SHP77 treated with DMSO at 0.1 percent for 48 hours (cell line): ENCODE measurements at places on chromosomes 16 and 17.

GRCh38 chr16:59601452-59601851, 867.3 kb upstream of the GOT2 start:
- no peak for DNase-seq

GRCh38 chr17:10798910-10799309, 5.0 kb downstream of the TMEM238L start:
- no peak for DNase-seq

- DNase-seq: no peak
Observed at GRCh38 chr16:11725457-11725856, 17.2 kb downstream of the TXNDC11 start.

GRCh38 chr16:86797700-86798099, 219.4 kb downstream of the FOXL1 start:
- no peak for DNase-seq

- no peak for DNase-seq
Observed at GRCh38 chr17:12530161-12530560, 135.5 kb upstream of the MYOCD start.

GRCh38 chr16:67228905-67229304, 2.0 kb downstream of the TMEM208 start:
- no peak for DNase-seq

DNA sequence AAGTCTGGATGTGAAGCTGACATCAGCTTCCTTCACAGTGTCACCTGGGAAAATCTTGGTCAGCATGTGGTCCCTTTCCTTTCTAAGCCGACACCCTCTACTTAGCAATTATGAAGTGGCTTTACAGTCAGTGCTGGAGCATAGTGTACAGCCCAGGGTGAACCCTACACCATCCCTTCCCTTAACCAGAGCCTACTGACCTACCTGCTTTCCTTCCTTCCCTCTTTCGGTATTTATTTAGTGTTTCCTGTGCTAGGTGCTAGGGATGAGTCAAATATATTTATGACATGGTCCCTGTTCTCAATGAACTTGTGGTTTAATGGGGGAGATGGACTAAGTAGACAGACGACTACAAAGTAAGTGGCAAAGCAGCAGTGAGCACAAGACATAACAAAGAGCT, 77.5 kb downstream of the CDK5R1 start:
- no peak for DNase-seq
